Spinal cord (tissue), 10 donors: ENCODE measurements at places on chromosomes 16 and 17. TPM values are rescaled to one million over a fixed set of nuclear protein-coding genes. Genes with fewer than 3 reads are reported as not detected.

Gene TMEM100
- 40.0 TPM for polyA plus RNA-seq

Gene KRTAP2-2
- not detected for polyA plus RNA-seq

Gene MYL4
- 1.5 TPM for polyA plus RNA-seq

Gene ITGAD
- polyA plus RNA-seq = 0.50 TPM

Gene OTOP3
- not detected for polyA plus RNA-seq

Gene HES7
- polyA plus RNA-seq = 2.5 TPM

Gene EXOC3L1
- polyA plus RNA-seq = 5.4 TPM
